ENCODE measurements at places on chromosomes 1 and 21.

- no peak for DNase-seq
Observed at GRCh38 chr1:214029796-214030195, 42.0 kb downstream of the PROX1 start.

- DNase-seq: no peak
Observed at GRCh38 chr1:79662596-79662995, 656.1 kb upstream of the ADGRL4 start.

- DNase-seq: no peak
Observed at GRCh38 chr1:21904454-21904703, 32.7 kb downstream of the HSPG2 start.

DNA sequence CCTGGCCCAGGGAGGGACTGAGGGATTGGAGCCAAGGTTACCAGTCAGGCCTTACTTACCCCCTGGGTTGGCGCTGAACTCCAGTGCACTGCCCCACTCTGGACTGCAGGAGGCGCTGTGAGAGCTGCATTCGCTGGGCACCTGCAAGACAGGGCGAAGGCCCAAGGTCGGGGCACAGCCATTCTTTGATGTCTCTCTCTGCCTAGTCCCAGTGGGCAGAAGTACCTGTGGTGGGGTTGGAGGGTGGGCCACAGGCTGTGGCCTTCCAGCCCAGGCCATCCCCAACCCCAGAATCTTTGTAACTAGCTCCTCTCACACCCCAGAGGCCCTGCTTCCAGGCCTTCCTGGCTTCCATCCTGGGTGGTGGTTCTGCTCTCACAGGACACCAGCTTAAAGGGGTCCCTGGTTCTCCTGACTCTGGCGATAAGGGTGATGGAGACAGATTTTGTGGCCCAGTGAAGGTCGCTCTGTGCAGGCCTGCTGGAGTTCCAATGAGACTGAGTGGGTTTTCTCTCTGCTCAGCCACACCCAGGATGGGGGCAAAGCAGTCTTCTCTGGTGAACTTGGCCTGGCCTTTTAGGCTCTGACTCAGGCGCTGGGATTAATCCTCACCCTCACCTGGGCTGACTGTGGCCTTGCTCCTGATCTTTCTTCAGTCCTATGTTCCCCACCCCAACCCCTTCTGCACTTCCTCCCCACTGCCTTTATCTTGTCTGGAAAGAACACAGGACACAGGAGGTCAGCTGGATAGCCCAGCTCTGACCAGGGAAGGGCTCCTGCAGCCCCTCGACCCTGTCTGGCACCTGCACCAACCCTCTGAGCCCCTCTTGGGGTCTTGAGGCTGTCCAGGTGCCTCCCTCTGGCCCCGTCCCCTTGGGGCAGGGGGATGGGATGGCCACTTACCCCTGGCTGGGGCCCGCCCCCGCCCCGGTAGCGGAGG, 954 bp downstream of the MYOG start:
- no peak for DNase-seq

- no peak for DNase-seq
Observed at GRCh38 chr1:113760102-113761080, 1.1 kb upstream of the PHTF1 start.

DNA sequence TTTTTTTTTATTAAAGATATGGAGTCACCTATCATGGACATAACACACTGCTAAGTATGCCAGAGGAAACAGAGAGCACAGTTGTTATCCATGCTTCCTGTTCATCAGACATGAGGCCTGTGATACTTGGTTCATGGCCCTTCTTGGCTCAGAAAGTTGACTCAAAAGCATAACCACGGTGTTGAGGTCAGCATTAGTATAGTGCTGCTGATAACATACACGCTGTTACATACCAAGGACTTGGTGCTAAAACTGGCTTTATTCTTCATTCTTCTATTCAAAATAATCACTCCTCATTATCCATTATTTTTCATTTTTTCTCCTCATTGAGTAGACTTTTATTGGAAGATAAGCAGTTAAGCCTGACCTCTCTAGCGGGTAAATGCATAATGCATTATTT, 464.1 kb downstream of the ADGRL2 start:
- DNase-seq: no peak

DNA sequence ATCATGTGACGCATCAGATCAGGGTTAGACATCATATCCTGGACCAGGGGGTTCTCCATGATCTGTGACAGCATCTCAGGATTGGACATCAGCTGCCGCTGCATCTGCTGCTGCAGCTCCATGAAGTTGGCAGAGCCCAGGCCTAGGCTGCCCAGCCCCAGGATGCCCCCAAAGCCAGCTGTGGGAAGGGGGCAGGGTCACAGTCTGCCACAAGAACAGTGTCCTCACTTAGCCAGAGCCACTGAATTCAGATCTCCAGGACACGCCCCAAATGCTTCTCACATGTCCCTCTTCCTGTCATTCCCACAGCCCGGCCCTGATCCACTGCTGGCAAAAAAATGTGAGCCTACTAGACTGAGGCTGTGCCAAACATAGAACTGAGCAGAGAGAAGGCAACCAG, 3.2 kb downstream of the UBQLN4 start:
- no peak for DNase-seq

Data from activated CD4-positive, alpha-beta T cell treated with anti-CD3 and anti-CD28 coated beads for 1 hour (primary cell).